Bronchial smooth muscle cell (primary cell): ENCODE measurements at places on chromosomes 13 and 19. TPM values are rescaled to one million over a fixed set of nuclear protein-coding genes. Genes with fewer than 3 reads are reported as not detected.

The RGL3 gene
- total RNA-seq: 2.7 and 4.4 TPM in 2 replicates

The CNN1 gene
- 5.5 and 8.2 TPM in 2 replicates for total RNA-seq

The KIR2DL1 gene
- total RNA-seq: not detected in 2 replicates

The GCDH gene
- total RNA-seq: 12.4 and 14.8 TPM in 2 replicates

The TEKTIP1 gene
- not detected in 2 replicates for total RNA-seq

The CEACAM7 gene
- not detected in 2 replicates for total RNA-seq

The CEACAM8 gene
- total RNA-seq: not detected in 2 replicates

The SUGP1 gene
- total RNA-seq: 27.9 and 29.9 TPM in 2 replicates

The LENG9 gene
- 9.3 and 9.8 TPM in 2 replicates for total RNA-seq

The FAM83E gene
- total RNA-seq: 0.34 and 0.63 TPM in 2 replicates

The B3GNT3 gene
- total RNA-seq: not detected in 2 replicates

The MEGF8 gene
- total RNA-seq: 21.0 and 30.6 TPM in 2 replicates

The GJB6 gene
- 0.09 TPM in 1 of 2 replicates, not detected in the other for total RNA-seq

The ATCAY gene
- total RNA-seq: not detected in 2 replicates

The CBY2 gene
- not detected in 2 replicates for total RNA-seq

The THSD8 gene
- total RNA-seq: 0.16 and 0.43 TPM in 2 replicates

The MYPOP gene
- total RNA-seq: 0.69 and 0.79 TPM in 2 replicates

The SIAH3 gene
- not detected in 2 replicates for total RNA-seq

The PROZ gene
- not detected in 2 replicates for total RNA-seq

The BRSK1 gene
- 3.5 and 7.0 TPM in 2 replicates for total RNA-seq

The VAV1 gene
- under 0.01 TPM in 1 of 2 replicates, not detected in the other for total RNA-seq

The APOE gene
- total RNA-seq: 7.2 and 8.0 TPM in 2 replicates

The REEP6 gene
- total RNA-seq: 1.7 and 2.9 TPM in 2 replicates
